ENCODE measurements at places on chromosomes 16 and 17.

DNA sequence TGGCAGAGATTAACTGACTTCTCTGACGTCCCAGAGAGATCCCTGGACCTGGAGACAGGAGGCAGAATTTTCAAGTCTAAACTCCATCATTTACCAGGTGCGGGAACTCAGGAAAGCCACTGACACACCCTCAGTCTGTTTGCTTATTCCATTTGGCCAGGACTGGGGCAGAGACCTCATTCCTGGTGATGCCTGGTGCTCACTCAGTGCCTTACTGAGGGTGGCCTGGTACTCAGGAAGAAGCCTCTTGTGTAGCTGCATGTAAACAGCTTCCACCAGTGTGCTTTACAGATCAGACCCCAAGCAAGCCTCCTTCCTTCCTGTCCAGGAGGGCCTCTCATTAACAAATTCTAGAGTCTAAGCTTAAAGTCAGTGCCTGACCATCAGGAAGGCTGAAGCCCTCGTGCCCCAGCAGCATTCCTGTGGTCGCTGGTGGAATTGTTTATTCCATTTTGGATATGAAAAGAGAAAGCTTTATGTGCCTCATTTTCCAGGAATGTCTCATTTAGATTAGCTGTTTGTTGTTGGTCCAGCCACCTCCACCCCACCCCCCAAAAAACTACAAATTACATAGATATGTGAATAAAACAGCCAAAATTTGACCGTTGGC is 236.1 kb upstream of the CDH5 start:
- DNase-seq = no peak

GRCh38 chr17:39852239-39852638 is 11.9 kb downstream of the IKZF3 start:
- DNase-seq = no peak

DNA sequence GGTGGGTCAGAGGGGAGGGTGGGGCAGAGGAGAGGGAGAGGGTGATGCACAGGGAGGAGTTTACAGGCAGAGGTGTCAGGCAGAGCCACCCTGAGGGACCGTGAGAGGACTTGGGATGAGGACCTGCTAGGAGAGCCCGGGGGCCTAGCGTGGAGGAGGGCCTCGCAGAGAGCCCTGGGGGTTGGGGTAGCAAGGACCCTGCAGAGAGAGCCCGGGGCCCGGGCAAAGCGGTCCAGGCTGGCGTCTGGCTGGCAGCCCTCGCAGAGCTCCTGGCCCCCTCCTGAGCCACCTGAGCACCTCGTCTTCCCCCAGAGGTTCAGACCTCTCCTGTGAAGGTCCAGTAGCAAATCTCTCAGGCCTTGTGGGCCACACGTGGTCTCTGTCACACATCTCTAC is 42.0 kb upstream of the ZNF469 start:
- no peak for DNase-seq

DNA sequence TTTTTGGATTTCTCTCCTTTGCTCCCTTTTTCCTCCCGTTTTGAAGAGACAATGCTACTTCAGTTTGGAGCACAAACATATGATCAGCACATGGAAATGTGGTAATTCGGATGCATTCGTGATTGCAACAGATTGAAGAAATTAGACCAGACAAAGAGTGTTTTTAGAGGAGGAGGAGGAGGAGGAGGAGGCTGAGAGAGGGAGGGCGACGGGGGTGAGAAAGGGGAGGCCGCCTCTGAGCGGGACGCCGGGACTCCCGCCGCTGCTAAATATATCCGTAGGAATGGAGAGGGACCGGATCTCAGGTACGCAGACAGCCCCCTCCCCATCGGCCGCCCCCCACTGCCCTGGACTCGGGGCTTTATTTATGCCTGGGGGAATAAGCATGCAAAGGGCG is 179.3 kb downstream of the SEC14L1 start:
- DNase-seq = peak; percentile 41

GRCh38 chr17:45108595-45109521 is 23.5 kb downstream of the PLCD3 start:
- no peak for DNase-seq

GRCh38 chr16:1778200-1779179 is 3.9 kb downstream of the SPSB3 start:
- DNase-seq = no peak

GRCh38 chr16:17396762-17397498 is 73.8 kb downstream of the XYLT1 start:
- DNase-seq = no peak

GRCh38 chr17:65601881-65602280 is 40.4 kb upstream of the AXIN2 start:
- DNase-seq = no peak

- DNase-seq = no peak
These were observed 9.0 kb downstream of the SMYD4 start for GRCh38 chr17:1820528-1821252.

DNA sequence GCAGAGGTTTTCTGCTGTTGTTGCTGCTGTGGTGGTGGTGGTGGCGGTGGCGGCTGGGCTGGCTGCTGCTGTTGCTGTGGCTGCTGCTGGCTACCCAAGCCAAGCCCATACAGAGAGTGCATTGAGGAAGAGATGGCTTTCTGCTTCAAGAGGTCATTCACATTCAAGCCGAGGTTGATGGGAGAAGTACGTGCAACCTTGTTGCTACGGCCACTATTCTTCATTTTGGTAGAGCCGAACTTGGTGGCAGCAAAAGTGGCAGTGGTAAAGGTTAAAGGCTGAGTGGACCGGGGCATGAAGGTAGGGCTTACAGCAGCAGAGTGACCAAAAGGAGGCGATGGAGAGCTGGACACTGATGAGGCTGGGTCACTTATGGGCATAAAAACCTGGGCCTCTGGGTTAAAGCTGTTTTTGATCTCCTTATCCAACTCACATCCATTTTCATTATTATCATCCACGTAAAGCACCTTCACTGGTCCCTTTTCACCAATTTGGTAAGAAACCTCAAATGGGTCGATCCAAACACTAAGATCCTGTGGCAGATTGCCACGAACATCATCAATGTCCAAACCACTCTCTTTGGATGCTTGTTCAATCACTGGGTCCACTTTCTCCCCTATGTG is 2.8 kb downstream of the TOB1 start:
- DNase-seq = peak; percentile 75

GRCh38 chr17:31877341-31877740 is 18.3 kb upstream of the COPRS start:
- DNase-seq = no peak

GRCh38 chr16:11079652-11080187 is 135.4 kb downstream of the CLEC16A start:
- no peak for DNase-seq

DNA sequence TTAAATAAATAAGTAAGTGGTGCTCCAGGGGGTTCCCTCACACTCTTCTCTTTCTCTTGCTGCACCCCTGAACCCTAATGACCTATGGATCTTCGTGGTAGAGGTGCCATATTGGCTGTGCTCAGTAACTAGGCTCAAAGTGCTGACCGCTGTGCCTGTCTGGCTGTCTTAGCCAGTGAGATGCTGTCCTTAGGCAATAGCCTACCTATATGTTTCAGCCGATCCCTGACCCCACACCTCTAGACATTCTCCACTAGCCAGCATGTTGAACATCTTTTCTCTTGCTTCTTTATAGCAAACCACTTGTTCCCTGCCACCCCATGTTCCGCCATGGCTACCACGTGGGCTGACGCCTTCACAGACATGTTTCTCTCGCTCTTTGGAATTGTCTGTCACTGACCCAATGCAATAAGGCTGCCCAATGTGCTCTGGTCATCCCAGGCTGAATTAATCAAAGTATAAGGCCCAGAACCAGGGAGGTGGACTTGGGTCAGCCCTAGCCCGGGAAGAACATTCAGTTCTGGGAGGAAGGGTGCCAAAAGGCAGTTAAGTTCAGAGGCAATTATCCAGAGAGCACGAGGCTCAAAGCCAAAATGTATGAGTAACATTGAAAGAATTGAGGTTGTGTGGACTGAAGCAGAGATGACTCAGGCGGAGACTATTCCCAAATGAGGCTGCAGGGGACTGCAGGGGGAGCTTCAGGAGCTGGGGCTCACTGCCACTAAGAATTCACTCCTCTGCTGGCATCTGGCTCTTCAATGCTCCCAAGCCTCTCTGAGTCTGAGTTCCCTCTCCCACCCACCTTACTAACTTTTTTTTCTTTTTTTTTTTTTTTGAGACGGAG is 28.7 kb upstream of the TNRC6A start:
- DNase-seq = peak; percentile 86

DNA sequence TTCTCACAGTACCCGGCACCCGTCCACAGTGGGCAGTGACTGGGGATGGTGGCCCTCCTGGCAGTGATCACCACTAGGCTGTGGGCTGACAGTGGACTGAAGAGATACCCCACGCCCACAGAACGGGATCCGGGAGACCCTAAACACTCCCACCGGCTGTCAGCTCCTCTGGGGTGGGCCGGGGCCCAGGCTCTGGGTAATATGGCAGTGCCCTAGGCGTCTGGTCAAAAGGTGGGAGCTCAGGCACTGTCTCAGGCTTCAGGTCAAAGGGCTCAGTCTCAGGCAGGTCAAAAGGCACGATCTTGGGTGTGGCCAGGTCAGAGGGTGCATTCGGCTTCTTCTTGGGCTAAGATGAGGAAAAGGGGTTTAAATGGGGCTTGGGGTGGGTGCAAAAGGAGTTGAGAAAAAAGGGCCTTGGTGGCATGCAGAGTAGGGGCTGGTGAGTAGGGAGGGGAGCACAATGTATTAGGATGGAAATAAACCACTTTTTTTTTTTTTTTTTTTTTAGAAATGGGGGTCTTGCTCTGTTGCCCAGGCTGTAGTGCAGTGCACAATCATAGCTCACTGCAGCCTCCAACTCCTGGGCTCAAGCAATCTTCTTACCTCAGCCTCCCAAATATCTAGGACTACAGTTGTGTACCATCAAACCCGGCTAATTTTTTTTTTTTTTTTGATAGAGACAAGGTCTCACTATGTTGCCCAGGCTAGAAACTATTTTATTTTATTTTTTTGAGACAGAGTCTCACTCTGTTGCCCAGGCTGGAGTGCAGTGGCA is 11.0 kb downstream of the CAVIN1 start:
- DNase-seq = no peak

DNA sequence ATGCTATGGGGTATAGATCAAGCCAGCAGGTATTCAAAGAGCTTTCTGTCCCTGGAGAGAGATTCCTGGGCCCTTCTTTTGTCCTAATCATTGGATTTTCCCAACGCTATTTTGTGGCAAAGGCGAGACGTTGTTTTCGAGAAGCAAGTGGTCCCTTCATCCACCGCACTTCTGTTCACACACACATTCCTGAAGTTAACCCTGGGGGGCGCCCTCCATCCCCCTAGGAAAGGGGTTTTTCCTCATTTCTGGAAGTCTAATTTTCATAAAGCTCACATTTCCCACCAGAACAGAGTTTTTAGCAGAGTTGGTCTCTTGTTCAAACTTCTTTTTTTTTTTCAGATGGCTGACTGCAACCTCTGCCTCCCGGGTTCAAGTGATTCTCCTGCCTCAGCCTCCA is 11.9 kb downstream of the SCGB1C2 start:
- DNase-seq = peak; percentile 3

DNA sequence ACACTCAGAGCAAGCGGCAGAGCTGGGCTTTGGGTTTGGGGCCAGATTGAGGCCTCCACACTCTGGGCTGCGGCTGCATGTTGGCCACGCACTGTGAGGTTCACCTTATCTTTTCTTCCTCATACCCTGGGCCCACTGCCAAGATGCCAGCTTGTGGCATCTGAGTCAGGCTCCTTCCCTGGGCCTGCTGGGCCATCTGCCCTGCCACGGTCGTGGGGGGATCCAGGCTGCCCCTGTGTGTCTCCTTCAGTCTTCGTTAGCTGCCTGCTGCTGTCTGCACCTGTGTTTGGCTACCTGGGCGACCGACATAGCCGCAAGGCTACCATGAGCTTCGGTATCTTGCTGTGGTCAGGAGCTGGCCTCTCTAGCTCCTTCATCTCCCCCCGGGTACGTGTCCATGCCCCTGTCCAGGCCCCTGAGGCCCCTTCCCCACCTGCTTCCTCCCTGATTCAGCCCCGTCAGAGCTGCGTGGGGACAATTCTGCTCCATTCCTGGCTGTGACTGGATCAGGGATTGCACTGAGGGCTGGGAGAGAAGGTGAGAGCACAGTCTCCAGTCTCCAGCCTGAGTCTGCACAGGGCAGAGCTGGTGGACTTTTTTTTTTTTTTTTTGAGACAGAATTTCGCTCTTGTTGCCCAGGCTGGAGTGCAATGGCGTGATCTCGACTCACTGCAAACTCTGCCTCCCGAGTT is 11.2 kb downstream of the SPNS3 start:
- DNase-seq = peak; percentile 54

DNA sequence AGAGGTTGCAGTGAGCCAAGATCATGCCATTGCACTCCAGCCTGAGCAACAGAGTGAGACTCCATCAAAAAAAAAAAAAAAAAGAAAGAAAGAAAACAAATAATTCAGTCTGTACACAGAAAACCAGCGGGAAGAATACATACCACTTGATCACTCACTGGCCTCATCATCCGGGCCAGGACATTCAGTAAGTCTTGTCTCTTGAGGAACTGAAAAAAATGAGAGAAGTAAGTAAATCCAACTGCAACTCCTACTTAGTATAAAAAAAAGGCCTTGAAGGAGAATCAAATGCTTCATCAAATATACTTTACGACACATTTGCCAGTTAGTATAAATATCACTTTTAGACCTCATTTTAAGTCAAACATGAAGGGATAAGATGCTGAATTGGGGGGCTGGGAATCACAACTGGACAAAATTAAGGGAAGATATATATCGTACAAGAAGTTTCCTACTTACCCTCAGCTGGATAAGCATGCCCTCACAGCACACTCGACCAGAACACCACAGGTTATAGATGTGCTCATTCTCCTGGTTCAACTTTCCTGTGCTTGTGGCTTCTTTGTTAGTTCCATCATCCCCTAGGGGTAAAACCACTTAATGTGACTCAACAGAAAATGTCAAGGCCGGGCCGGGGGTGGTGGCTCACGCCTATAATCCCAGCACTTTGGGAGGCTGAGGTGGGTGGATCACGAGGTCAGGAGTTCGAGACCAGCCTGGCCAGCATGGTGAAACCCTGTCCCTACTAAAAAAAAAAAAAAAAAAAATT is 12.4 kb downstream of the CCDC47 start:
- no peak for DNase-seq

DNA sequence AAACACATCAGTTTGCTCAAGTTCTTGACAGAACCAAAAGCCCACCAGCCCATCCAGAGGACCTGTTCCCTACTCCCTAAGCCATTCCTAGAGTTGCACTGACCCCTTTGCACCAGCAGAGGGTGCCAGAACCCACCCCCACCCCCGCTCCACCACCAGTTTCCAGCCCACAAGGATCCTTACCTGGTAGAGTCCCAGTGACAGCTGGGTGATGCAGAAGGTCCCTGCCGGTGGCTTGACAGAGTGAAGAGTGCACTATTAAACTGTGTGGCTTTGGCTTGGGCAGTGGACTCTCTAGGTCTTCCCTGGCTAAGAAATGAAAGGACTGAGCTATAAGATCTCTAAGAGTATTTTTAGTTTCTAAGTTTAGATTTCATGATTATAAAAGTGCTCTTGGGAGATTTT is 73.3 kb upstream of the MTMR4 start:
- DNase-seq = no peak

GRCh38 chr16:35745191-35745590 is 2285.8 kb downstream of the TP53TG3F start:
- no peak for DNase-seq

- DNase-seq = no peak
These were observed 11.4 kb downstream of the HSD3B7 start for GRCh38 chr16:30996324-30996984.

GRCh38 chr16:51757505-51757904 is 606.4 kb upstream of the SALL1 start:
- no peak for DNase-seq

- DNase-seq = no peak
These were observed 74.3 kb downstream of the KANSL1 start for GRCh38 chr17:46118964-46119363.

- no peak for DNase-seq
These were observed 20.1 kb upstream of the RAI1 start for GRCh38 chr17:17661134-17661533.

- no peak for DNase-seq
These were observed 22.9 kb downstream of the ADAM11 start for GRCh38 chr17:44781551-44782325.
